ENCODE measurements at places on chromosomes 4 and X.

GRCh38 chrX:112078606-112079005 is 4.0 kb downstream of the TRPC5 start:
- no peak for DNase-seq

DNA sequence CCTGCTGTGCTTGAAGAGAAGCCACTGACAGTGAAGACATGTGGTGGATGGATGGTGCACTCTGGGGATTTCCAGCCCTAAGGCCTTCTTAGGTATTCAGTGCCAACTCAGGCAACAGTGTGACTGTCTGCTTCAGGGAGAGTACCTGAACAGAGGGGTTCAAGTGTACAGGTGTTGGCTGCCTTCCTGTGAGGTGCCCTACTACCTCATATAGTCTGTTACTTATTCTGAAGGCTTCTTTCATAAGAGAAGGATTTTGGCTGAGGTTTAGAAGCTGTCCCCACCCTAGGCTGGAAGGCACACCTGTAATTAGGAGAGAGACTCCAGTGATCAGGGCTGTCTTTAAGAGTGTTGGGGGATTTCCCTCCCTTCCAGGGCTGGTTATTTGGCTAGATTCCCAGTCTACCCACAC is 1.8 kb downstream of the FTHL17 start:
- no peak for DNase-seq

DNA sequence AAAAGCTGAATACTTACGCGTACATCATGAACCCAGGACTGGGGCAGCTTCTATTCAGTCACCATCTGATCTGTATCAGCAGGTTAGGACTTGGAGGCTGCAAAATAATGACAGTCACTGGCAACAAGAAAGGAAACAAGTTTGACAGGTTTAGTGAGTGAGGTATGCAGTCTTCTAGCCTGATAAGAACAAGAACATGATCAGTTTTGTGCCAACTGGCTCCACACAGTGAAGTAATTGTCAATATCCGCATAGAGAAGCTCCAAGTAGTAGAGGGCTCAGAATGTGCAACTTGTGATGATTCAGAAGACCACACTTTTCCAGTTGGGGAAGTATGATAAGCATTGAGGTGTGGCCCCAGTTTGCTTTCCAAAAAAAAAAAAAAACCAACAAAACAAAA is at the start of gene TMPRSS11F:
Gene TMPRSS11F (minus strand): TSS at position 77 of the 400 bp plus-strand sequence. CDS start 49 bp downstream, at position 28.
- no peak for DNase-seq

DNA sequence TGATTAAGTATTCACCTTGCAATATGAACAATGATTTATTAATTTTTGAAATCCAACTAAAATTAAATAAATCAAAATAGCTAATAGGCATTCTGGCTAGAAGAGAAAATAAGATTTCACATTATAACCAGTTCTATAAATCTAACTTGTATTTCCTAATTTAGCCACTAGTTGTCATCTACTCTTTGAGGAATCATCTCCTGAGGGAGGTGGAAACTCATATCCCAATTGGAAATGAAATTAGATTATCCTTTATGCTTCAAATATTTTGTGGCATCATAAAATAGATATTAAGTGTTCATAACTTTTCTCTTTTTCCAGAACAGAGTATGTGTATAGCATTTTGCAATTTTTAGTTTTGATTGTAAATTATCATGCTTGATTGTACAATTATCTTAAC is 558.5 kb upstream of the DIAPH2 start:
- DNase-seq, result no peak

DNA sequence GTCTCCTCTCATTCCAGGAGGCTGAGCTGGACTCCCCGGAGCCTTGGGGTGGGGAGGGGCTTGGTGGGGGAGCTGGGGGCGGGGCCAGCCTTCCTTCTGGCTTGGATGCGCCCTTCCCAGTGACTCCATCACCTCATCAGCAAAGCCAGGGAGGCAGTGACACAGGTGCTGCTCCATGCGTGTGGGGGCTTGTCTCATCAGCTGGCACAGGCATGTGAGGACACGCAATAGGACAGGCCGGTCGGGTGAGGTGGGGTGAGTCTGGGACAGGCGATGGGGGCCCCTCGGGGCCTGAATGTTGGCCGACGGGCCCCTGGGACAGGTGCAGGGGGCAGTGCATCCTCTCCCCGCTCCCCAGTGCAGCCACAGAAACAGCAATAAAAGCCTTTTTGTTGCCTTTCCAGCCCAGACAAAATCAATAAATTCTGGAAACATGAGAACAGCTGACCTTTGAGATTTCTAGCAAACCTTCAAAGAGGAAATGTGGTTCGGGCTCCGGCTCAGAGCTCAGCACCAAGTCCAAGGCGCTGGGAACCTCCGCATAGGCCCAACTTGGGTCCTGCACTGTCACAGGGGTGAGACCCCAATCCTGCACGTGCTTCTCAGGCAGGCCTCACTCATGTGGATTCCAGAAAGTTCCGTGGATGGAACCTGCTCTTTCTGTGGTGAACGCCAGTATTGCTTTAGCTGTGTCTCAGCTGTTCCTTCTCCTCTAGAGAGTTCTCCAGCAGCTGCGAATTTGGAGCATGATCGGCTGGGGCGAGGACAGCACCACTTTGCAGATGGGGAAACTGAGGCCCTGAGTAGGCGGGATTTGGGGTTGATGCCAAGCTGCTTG is 18.5 kb downstream of the ADRA2C start:
- no peak for DNase-seq

GRCh38 chr4:106677213-106677612 is 308.6 kb upstream of the GIMD1 start:
- DNase-seq, result no peak

DNA sequence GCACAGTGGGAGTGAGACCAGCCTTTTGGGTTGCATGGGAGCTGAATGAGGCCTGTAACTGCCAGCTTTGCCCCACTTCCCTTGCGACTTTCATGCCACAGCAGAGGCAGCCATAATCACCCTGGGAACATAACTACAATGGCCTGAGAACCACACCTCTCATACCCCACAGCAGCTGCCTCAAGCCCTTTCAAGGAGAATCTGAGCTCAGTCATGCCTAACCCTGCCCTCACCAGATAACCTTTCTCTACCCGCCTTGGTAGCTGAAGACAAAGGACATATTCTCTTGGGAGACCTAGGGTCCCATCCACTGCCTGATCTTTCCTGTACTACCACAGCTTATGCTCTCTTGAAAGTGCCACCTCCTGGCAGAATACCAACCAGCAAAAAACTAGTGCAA is 599.9 kb upstream of the IGFBP7 start:
- no peak for DNase-seq

DNA sequence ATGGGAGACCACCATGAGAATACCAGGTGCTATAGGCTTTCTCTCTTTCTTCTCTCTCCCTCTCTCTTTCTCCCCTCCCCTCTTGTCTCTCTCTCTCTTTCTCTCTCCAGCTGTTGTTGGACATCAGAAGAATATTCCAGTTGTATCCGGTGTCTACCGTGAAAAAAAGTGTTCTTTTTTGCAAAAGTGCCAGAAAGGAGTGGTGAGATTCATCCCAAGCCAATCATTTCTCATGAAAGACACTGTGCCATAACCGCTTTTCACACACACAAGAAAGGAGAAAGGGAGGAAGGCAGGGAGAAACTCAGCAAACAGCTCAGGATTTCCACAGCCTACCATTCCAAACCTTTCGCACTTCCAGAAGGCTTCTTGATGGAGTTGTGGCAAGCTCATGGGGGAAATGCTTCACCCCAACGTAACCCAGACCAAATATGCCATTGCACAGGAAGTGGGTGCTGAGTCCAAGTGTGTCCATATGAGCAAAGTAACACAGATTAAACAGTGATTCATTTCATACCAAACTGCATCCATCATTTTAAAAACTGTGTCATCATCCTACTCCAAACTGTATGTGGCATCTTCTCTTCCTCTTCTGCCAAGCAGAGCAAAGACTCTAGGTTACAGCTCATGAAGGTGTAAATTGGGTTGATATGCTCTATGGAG is 224.0 kb downstream of the APBB2 start:
- DNase-seq, result peak; percentile 98

DNA sequence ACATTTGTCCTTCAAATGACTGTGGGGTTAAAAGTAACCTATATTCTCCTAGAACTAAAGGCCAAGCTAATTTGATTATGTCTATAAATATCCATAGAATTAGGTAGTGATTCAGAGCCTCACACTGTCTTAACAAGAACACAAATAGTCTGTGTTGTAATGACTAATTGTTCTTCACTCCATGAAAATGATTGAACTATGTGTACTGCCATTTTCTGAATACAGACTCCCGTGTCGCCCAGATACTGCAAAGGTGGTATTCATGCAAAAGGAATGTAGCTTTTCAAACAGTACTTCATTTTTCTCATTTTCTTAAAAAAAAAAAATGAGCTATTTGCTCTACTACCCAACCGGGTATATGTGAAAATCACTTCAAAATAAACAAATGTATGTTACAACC is 11.3 kb upstream of the PHKA2 start:
- DNase-seq, result peak; percentile 71

DNA sequence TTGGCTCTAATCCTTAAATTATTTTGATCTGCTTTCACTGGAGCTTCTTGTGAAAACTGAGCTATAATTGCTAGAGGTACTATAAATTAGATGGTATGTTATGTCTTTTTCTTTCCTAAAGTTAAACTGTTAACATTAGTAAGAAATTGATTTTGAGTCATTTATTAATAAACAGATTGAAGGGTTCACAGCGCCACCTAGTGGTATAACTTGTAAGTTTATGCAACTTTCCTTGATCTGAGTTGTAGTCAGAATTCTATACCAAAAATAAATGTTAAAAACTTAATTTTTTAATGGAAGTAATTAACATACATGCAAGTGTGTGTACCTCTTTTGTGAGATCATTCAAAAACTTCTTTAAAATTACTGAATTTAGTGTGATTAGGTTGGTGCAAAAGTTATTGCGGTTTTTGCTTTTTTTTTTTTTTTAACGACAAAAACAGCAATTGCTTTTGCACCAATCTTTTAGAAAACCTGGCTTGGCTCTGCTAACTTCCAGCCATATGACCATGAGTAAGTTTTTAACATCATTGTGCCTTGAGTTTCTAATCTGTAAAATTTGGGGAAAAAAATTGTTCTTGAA is 151.5 kb downstream of the CENPC start:
- DNase-seq, result peak; percentile 35

DNA sequence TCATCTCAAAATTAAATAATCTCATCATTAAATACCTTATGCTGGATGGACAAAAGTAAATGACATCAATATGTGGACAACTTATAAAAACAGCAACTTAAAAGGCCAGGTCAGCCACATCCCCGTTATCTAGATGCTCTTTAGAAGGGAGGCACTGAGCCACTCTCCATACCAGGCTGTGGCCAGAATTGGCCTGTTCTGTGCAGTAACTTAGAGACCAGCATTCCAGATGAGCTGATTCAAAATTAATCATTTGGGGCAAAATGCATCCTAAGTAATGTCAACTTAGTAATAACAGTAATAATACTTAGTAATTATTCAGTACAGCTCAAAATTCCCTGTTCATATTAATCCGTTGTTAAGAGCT is 373.6 kb downstream of the FBXW7 start:
- no peak for DNase-seq

DNA sequence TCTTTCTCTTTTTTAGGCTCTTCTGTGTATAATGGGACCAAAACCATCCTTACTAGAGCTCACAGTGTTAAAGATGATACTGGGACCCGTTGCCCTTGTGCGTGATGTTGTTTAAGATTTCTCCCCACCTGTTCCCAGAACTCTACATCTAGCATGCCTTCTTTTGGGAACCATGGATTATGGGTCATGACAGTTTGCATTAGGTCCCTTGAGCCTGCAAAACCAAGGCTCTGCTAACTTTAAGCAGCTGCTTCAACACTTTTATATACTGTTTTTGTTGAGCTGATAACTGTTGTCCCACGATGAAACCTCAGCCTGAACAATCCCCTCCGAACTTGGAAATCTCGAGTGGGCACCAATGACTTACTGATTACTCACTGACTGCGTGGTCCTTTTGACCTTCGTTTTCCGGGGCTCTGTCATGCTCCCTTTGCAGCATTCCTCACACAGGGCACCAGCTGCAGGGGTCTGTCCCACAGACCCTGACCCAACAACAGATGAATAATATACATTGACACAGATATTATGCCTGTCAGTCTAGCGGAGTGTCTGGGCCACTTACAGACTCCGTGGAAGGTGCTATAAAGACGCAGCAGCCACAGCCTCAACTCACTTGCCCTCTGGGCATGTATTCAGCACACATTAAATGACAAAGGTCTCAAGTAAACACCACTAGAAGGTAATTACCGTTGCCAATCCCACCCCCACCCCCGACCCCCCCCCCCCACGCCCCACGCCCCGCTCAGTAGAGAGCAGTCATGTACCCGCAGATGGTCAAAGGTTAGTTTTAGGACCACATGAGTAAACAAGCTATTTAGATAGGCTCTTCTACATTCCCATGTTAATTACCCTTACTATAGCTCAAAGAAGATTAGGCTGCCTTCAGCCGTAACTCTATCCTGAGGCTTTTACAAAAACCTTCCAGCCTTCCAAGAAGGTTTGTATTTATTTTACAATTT is 162.0 kb upstream of the WDFY3 start:
- no peak for DNase-seq

GRCh38 chrX:107537815-107538214 is 88.4 kb downstream of the FRMPD3 start:
- peak; percentile 51 for DNase-seq

- DNase-seq, result peak; percentile 38
Observed at GRCh38 chr4:1171311-1172227, 814 bp downstream of the SPON2 start.

GRCh38 chr4:152458801-152459302 is 77.0 kb downstream of the FBXW7 start:
- DNase-seq, result peak; percentile 67

DNA sequence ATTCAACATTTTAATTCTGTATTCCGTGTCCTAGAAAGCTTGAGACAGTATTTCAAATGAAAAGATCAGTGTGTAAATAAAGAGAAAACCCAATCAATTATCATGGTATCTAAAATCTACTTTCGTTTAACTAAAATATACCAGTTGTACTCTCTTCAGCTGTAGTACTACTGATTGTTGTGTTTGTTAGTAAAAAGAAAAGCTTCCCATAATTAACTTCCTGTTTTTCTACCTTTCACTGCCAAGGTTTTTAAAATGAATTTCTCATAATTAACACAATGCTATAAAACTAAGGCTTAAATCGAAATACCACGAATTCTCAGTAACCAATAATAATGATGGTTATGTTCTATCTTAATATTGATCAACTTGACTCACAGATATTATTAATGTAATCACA is 37.4 kb downstream of the PPP3CA start:
- DNase-seq, result no peak

GRCh38 chr4:124703154-124703553 is 9.4 kb downstream of the ANKRD50 start:
- no peak for DNase-seq

DNA sequence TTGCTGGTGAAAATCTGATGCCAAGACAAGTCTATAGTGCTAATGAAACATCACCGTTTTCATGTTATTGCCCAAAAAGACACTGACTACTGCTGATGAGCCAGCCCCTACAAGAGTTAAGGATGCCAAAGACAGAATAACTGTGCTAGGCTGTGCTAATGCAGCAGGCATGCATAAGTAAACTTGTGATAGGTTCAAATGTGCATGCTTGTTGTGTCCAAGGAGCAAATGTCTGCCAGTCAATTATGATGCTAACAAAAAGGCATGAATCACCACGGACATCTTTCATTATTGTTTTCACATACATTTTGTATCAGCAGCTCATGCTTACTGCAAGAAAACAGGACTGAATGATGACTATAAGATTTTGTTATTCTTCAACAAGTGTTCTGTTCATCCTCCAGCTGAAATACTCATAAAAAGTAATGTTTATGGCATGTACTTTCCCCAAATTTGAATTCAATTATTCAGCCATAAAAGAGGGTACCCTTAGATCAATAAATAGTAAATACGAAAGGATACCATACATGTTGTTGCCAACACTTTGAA is 306.9 kb upstream of the ARSJ start:
- peak; percentile 51 for DNase-seq

- no peak for DNase-seq
Observed at GRCh38 chr4:10413177-10413576, 44.0 kb downstream of the ZNF518B start.

- DNase-seq, result no peak
Observed at GRCh38 chr4:146033149-146033548, 94.5 kb upstream of the ZNF827 start.

All from iris pigment epithelial cell (primary cell).